ENCODE measurements at places on chromosomes 11 and 22.

DNA sequence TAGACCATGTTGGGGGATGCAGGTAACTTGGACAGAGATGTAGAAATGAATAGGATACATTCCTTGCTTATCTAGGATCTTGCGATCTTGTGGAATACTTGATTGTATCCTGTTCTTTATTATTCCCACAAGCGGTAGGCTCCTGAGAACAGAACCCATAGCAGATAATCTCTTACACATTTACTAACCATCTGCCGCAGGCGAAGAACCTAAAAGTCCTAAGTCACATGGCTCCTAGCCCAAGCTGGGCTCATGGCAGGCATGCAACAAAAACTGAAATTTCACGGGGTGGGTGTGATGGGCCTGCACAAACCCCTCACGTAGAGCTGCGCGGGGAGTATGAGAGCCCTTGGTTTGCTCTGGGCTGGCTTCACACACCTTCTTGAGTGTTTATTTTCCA, 177.4 kb upstream of the NECTIN1 start:
- DNase-seq, result no peak

- peak; percentile 45 for DNase-seq
Measured at GRCh38 chr11:57482782-57483561, 22.6 kb downstream of the RTN4RL2 start.

DNA sequence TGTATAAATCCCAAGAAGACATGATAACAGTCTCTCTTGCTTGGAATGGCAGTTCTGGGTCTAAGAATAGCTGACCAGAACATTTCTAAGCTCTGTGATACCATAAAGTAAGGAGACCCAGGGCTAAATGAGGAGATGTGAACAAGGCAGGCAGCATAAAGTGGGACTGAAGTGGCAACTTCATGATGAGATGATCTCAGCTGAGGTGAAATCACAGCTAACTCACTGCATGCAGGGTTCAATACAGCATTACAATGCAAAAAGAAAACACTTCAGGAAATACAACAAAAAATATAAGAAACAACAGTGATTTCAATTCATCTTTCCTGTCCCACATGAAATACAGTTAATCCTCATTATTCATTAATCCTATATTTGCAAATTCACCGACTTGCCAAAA, 44.6 kb downstream of the MRE11 start:
- DNase-seq, result no peak

GRCh38 chr11:66121466-66121865, 51.4 kb downstream of the PACS1 start:
- no peak for DNase-seq

GRCh38 chr11:20584093-20584774, 15.2 kb upstream of the SLC6A5 start:
- no peak for DNase-seq

DNA sequence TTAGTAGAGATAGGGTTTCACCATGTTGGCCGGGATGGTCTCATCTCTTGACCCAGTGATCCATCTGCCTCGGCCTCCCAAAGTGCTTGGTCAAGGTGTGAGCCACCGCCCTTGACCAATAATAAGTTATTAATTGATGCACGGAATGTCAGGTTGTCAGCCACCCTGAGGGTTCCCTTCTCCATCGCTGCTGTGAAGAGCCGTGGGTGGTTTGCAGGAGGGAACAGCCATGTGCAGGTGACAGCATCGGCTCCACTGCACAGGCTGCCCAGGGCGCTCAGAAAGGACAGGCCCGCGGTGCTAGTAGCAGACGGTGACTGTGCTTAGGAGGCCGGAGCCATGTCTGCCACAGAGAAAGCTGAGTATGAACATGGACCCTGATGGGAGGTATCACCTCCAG, 814.0 kb downstream of the BRD1 start:
- no peak for DNase-seq

- peak; percentile 21 for DNase-seq
Measured at GRCh38 chr22:44671742-44672141, 30.3 kb upstream of the PRR5 start.

GRCh38 chr11:126157326-126158030, 54.0 kb downstream of the RPUSD4 start:
- DNase-seq, result no peak

GRCh38 chr11:84990141-84990540, 637.0 kb downstream of the DLG2 start:
- DNase-seq, result no peak

DNA sequence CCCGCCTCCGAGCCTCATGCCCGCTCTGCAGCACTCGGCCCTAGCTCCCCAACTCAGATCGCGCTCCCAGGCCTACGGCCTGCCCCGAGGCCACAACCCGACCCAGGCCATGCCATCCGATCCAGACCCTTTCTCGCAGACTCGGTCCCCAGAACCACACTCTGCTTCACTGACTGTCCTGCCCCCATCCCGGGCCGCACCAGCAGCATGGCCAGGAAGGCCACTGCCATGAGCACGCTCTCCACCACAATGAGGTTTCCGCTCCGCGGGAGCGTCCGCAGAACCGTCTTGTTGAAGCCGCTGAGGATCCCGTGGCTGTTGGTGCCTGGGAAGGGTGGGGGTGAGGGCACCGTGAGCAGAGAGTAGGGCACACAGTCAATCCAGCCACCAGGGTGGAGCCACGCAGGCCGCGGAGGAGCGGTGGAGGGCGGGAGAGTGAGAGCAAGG, 6.4 kb downstream of the UNC93B1 start:
- DNase-seq, result no peak

Measured in fibroblast of skin of abdomen (primary cell).